ENCODE measurements at places on chromosomes 3 and 15.

- no peak for DNase-seq
Observed at GRCh38 chr3:151926956-151927355, 53.5 kb downstream of the SUCNR1 start.

- DNase-seq = no peak
Observed at GRCh38 chr3:166453478-166453877, 616.3 kb upstream of the BCHE start.

DNA sequence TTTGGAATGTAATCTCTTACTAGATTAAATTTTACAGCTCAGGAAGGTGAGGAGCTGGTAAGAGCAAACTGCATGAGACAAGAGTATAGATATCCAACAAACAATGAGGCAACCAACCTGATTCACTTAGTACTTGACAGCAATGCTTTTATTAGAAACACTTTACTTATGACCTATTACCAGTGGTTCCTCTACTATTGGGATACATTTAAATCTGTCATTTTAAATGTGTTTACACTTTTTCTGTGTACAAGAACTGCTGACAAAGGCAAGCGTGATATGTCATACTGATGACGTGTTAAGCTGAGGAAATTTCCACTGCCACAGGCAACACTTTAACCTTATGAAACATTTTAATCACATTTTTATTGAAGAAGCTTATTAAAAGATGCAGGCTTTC, 1043.3 kb downstream of the FHIT start:
- no peak for DNase-seq

DNA sequence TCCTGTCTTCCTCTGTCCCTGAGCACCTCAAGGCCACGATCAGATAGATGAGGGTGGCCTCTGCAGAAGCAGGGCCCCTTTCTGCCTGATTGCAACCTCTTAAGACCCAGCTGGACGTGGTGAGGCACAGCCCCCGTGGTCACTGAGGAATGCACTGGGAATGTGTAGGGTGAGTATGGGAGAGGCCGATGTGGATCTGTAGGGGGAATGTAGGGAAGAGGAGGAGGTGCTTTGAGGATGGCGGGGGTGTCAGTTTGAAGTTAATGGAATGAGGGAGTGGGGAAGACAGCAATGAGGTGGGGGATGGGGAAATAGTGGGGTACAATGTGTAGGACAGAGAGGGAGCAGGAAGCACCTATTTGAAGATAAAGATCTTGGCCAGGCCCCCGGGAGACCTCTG, 785 bp upstream of the IQCF5 start:
- DNase-seq = no peak

DNA sequence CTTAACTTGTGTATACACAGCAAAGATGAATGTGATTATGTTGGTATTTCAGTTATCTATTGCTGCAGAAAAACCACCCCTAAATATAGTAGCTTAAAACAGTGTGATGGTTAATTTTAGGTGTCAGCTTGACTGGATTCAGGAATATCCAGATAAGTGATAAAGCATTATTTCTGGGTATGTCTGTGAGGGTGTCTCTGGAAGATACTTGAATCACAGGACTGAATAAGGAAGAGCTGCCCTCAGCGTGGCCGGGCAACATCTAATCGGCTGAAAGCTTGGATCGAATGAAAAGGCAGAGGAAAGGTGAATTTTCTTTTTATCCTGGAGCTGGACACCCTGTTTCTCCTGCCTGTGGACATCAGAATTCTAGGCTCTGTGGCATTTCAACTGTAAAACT, 132.0 kb upstream of the SYNPR start:
- DNase-seq = no peak

DNA sequence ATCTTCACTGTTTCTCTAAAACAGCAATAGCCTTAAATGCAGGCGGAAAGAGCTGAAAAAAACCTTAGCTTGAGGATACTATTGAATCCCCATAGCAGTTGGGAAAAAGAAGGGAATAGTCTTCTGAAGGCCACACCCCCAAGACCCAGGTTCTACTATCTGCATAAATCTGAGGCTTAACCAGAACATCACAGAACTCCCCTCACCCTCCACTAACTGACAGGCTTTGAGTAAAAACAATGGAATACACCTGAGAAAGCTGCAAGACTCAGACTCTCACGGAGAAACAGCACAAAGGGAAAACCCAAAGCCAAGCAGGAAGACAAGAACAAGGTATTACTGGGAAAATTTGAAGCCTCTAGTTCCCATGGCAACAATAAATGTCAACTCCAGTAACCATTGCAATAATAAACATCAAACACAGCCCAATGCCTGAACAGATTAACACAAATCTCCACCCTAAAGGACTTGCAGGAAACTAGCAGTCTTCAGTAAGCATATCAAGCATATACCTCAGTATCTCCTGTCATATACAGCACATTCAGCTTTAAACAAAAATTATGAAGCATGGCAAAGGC, 56.4 kb downstream of the TMCC1 start:
- no peak for DNase-seq

DNA sequence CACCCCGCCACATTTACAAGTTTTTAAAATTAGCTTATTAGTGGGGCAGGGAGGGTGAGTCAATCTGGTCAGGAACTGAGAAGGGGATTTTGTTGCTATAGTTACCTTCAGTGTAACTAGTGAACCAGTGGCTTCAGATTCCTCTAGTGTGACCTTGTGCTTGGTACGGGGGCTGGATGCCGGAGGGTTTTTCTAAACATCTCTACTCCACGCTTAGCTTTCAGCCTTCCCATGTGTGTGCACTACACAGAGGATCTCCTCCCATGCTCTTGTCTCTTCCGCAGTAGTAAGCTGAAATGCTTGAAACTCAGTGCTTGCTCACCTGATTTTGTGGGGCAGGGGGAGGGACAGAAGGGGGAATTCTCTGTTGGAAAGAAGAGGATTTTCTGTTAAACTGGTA, 67.9 kb upstream of the AKAP13 start:
- DNase-seq = no peak

DNA sequence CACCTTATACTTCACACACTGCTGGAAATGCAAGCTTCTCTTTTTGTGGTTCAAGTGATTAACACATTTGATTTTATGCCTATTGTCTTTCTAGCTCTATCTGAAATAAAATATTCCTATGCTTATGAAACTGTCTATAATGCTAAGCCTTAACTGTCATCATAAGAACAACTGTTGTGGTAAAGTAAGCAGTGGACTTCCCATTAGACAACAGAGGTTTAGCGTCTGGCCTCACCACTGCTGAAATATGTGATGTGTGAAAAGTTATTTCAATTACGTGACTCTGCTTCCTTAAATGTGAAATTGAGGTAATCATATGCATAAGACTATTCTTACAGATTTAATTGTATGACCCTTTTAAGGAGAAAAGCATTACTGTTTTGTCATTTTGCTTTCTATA, 140.2 kb upstream of the LYSMD4 start:
- no peak for DNase-seq

- DNase-seq = peak; percentile 8
Observed at GRCh38 chr3:196537319-196537984, 22.3 kb upstream of the SMCO1 start.

DNA sequence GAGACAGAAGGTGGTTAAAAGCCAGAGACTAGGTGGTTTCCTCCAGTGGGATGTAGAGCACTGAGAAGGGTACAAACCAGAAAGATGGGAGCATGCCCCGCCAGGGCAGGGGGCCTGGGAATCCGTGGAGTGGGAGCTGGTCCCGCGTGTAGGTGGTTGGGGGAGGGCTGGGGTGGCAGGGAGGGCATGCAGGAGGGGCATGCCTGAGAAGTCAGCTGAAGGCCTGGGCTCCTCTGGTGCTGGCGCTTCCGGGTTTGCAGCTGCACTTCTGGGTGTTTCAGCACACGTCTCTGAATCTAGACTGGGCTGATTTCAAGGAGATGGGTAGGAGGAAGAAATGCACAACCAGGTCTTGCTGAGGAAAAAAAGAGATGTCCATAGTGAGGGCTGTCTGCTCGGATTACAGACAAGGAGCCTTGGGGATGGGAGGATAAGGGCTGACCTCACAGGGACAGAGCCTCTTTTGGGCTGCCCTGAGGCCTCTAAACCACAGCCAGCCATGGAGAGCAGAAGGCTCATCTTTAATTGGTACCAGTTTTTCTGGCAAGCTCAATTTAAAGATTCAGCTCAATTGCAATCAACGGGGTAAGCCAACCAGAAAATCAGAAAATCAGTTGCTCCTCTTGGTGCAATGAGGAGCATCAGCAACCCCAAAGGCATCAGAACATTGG, 151.9 kb downstream of the FAM43A start:
- no peak for DNase-seq

DNA sequence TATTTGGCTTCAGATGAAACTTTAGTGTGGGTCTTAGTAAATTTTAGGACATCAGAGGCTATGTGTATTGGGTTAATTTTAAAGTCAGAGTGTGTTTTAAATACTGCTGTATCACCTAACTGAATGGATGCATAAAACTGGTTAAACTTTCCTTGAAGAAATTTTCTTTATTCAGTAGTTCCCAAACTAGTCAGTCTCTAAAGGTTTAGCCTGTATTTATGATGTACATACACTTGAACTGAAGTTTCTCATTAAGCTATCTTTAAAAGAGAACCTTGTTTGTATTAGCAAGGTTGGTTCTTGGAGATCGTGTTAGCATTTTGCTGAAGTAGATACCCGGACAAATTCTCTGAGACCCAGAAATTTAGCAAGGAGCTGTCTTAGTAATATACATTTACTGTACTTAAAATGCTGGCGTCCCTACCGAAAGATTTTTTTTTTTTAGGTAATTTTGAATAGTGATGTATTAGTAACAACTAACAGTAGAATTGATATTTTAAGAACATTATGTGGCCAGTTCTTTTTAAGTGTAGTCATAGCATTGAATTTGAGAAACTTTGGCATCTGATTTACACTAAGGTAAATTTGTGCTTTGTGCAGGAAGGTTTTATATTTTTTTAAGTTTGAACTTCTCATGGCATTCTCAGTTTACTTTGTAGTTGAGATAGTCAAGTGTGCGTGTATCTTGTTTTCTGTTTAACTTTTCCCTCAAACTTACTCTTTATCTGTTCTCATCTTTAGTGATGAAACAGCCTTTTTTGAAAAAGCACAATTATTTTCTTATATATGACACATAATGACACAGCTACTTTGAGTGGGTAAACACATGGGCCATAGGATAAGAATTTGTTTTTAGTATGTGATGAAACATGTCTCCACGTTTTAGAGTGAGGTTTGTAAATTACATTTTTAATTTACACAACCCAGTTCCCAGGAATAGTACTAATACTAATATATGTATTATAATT, 2.9 kb downstream of the DIPK2A start:
- DNase-seq = no peak

DNA sequence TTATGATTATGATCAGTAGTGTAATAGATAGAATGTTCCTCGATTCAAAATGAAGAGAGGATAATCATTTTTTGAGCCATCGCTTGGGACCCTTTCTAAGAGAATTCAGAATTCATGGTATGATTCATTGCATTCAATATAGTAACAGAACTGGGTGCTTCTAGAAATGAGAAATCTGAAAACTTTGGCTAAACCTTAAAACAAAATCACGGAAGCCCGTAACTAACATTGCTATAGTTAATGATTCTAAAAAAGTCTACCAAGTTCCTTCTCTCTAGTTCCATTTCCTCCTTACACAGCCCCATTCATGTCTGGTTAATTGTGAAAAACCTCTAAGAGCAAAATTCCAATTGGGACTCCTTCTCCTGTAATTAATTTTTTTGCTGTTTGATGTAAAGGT, 217.1 kb downstream of the GBE1 start:
- DNase-seq = no peak

GRCh38 chr3:132290833-132291232, 26.4 kb upstream of the ACP3 start:
- DNase-seq = peak; percentile 41

GRCh38 chr15:52499506-52499905, 29.2 kb downstream of the MYO5A start:
- no peak for DNase-seq

- no peak for DNase-seq
Observed at GRCh38 chr15:42143356-42143755, 13.1 kb downstream of the PLA2G4F start.

DNA sequence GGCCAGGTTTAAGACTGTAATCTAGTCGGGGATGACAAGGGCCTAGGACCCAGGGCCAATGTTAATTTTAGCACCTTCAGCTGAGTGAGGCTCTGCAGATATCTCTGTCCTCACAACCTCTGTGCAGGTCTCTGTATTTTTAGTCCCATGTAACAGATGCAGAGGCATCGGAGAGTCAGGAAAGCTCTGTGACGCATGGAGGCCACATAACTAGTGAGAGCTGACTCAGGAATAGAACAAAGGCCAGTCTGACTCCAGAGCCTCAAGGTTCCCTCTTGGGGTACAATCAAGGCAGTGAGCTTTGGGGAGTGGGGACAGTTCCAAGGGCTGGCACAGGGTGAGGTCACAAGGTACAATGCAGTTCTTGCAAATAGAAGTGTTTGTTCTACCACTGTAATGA, 31.0 kb downstream of the FSTL1 start:
- no peak for DNase-seq

GRCh38 chr3:12658593-12659058, 5.3 kb downstream of the RAF1 start:
- no peak for DNase-seq

DNA sequence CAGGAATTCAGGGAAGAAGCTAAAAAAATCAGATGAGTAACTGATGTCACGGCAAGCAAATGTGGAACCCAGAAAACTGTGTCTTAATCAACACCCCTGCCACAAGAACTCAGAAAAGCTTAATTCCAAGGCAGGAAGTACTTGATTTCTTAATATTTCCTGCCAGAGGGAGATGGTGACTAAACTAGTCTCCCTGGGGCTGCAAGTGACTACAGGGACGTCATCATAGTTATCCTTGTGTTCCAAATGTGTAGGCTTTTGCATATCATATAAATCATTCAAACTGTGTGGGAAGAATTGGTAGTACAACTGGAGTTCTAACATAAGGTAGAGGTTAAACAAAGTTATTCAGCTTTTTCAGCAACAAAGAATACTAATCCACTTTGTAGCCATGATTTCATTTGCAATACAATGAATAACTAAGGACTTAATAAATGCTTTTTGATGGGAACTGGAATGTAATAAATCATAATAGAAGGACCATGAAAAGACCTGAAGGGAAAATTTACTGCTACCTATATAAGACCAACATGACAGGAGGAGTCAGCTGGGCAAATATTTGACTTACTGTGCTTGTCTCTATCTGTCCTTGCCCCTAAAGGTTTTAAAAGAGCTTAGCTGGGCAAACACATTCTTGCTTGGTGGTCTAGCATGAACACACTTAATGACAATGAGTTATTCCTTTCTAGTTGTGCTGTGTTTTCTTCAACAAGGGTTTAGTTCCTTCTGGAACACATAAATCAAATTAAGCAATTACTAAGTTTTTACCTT, 76.0 kb upstream of the NECTIN3 start:
- no peak for DNase-seq

DNA sequence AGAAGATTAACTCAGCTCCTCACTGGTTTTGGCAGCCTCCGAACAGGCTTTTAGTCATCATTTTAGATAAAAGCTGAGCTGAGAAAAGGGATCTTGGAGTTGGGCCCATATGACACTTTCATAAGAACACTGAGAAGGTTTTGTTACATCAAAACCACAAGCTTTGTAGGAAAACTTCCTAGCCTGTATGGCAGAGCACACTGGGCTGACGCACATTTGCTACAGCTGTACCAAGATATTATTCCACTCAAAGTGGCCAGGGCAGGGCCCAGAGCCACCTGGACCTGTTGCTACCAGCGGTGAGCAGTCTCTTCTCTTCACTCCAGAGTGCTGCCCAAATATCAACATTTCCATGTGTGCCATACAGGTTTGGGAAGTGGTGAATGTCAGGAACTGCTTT, 160.5 kb upstream of the CCDC54 start:
- DNase-seq = no peak
